ENCODE measurements at places on chromosomes 11 and 22.

- no peak for DNase-seq
Observed at GRCh38 chr22:43343670-43344519, 723 bp upstream of the SCUBE1 start.

- no peak for DNase-seq
Observed at GRCh38 chr11:2527621-2528291, 82.9 kb downstream of the KCNQ1 start.

DNA sequence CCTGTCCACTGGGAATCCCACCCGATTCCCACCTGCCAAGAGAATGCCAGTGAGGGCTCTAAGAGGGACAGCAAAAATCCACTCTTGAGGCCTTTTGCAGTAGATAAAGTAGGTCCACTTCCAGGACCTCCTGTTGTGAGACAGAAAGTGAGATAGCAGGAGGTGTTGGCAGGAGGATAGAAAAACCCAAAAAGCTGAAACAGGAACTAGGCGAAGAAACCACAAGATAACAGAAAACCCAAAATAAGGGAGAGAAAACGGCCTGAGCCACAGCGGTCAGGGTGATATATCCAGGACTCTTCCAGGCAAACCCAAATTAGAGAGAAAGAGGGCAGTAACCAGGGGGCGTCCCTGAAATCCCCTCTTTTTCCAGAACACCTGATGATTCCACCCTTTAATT lies 79.7 kb upstream of the LINC01488 start:
- DNase-seq, result no peak

GRCh38 chr22:37020192-37020479 lies 594 bp downstream of the MPST start:
- no peak for DNase-seq

DNA sequence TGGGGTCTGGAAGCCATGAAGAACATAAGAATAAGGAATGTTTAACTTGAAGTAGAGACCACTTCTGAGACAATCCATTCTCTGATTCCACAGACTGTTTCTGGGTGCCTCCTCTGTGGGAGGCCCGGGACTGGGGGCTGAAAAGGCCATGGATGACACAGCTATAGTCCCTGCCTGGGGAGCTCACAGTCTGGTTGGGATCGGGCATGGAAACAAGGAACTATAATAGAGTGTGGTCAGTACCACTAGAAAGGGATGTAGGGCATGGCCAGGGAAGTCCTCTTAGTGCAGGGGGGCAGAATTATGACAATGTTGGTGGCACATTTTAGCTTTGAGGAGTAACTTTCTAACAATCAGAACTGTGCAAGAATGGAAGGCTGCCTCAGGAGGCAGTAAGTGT lies 9.2 kb upstream of the KCNE3 start:
- DNase-seq, result no peak

- DNase-seq, result no peak
Observed at GRCh38 chr11:62539238-62539925, 7.2 kb downstream of the AHNAK start.

GRCh38 chr11:16772141-16772512 lies 33.7 kb downstream of the C11orf58 start:
- no peak for DNase-seq

- DNase-seq, result no peak
Observed at GRCh38 chr11:76523147-76523546, 78.3 kb downstream of the EMSY start.

DNA sequence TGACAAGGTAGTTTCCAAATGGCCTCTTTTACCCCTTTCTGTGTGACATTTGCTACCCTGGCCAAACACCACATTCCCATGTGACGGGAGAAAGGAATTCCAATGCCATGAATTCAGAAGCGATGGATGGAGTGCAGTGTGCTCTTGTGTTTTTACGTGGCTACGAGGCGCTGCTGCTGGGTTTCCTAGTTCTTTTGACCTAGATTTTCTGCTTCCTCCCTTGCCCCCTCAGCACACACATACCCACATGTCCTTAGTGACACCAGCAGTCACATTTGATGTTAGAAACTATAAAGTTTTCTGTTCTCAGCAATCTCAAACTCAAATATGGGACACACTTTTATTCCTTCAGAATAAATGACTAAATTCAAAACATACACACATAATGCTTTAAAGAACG lies 7.8 kb upstream of the TMA7B start:
- DNase-seq, result no peak

DNA sequence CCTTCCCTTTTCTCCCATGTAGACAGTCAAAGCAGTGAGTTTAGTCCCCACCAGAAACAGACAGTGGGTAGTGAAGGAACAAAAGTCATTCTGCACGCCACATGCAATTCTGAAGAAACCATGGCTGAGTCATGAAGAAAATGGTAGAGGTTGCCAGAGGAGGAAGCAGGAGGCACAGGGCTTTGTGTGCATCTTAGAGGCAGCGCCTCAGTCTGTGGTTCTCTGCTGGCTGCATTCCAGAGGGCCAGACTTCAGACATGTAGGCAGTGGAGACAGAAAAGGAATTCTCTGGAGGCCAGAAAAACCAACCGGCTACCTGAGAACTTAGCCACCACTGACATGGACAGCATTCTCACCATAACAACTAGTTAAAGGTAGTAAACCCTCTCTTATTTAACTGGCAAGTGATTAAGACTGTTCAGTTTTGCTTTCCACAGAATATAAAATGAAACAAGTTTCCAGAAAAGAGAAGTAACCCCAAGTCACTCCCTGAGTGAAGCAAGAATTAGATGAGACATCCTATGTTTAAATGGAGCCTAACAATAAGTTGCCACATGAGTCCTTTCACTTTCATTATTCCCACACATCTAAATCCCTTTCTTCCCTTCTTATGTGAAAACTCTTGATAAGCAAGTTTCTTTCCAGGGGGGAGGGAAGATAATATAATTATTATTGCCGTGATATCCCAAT lies 556.1 kb downstream of the SOX6 start:
- no peak for DNase-seq

DNA sequence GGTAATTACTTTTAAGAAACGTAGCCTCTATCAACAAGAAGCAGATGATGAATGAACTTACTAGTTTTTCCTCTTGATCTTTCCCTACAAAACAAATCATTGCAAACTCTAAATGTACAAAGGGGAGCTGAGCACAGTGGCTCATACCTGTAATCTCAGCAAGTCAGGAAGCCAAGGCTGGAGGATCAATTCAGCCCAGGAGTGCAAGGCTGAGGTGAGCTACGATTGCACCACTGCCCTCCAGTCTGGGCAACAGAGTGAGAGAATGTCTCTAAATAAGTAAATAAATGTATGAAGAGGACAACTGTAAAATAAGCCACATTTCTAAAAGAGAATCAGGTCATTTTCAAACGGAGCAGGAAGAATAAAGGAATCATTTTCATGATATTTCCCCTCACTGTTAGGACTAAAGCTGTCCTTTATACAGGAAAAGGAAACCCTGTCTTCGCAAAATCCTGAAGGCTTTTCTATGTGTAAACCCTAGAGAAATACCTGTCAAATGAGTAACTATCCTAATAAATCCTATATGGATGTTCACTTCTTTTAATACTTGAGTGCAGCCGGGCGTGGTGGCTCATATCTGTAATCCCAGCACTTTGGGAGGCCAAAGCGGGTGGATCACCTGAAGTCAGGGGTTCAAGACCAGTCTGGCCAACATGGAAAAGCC lies 41.2 kb downstream of the RRAS2 start:
- no peak for DNase-seq

GRCh38 chr11:74710281-74710938 lies 20.8 kb downstream of the CHRDL2 start:
- DNase-seq, result no peak

DNA sequence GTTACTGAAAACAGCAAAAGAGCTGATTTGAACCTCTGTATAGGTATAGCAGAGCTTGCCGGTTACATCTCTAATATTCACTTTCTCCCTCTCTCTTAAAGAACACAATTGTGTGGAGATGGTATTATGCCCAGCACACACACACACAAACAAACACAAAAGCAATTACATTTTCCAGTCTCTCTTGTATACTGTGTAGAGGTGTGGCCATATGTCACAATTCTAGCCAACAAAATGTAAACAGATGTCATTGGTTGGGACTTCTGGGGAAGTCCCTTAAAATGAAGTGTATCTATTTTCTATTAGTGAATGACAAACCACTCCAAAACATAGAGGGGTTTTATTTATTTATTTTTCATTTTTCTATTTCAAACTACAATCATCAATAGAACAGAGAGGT lies 12.8 kb downstream of the KCTD14 start:
- no peak for DNase-seq

DNA sequence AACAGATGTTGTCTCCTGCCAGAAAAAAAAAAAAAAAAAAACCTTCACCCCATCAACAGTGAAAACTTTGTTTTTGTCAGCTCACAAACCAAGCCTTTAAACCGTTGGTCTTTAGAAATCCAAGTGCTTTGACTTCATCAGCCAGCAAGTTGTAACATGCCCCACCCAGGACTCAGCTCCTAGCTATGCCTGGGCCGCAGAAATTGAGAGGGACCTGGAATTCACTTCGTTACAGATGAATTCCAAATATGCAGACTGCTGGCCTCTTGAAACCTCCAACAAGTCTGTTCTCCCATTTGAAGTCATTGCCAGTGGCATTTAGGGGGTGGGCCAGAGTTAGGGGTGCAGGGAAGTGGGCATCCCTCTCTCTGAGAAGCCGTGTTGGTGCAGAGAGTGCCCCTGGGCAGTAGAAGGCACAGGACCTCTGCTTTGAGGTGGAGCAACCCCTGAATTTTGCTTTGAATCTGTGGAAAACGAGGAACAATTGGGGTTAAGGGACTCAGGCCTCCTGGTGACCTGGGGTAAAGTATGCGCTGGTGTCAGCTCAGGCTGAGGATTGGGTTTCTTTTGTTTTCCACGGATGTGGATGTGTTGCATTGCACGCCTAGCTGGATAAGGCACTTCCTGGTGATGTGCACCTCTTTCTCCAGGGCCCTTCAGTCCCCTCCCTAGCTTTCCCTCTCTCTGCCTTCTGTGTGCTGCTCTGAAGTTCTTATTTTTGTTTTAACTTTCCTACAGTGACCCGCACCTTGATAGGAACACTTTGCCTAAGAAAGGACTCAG lies 109.5 kb downstream of the DBX1 start:
- DNase-seq, result no peak

GRCh38 chr11:75795276-75796090 lies 19.5 kb upstream of the UVRAG start:
- no peak for DNase-seq

DNA sequence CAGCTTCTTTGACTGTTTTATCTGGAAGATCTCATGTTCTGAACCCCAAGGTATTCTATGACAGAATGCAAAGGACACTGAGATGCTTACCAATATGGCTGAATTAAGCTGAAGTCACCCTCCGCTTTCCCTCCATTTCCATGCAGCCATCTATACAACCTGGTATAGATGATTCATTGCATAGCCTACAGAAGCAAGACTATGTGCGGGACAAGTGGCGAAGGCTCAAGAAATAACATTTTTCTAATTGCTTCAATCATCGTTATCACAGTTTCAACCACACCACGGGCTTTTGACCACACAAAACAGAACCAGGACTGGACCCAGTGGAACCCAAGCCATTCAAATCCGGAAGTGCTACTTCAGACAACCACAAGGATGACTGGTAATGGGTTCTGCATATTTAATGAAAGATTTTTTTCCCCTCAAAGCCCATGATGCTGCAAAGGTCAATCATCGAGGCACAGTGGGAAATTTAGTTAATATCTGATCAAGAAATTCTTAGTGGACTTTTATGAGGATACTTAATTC lies 61.9 kb downstream of the CD44 start:
- no peak for DNase-seq

GRCh38 chr11:102422817-102423712 lies 29.5 kb downstream of the TMEM123 start:
- no peak for DNase-seq

DNA sequence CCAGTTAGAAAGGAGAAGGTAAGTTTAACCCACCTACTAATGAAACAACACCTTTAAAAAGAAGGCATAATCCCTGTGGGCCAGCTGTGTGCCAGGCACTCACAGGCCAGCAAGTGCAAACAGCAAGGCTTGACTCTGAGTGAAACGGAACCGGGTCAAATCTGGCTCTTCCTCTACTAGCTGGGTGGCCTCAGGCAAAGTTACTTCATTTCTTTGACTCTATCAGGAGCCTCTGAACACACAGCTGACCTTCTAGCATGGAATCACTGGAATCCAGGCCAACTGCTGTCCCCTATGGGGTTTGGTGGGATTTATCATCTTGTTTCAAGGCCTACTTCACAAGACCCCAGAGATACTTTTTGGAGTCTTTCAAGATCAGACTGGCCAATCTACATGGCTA lies 3.3 kb downstream of the RAB38 start:
- DNase-seq, result no peak

DNA sequence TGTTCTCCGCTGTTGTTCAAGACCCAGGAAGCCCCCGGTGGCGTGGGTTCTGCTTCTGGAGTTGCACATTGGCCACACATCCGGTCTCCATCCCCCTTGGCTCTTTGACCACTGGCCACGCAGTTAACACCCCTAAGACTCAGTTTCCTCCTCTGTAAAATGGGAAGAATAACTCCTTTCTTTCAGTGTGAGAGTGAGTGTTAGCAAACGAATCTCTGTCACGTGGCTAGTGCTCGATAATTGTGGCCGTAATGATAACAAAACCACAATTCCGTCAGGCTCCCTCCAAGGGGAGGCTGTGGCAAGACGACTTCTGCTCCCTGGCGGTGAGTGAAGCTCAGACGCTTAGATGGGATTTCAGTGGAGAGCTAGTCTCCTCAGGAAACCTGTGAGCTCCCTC lies 315.2 kb upstream of the B3GAT1 start:
- DNase-seq, result no peak

- no peak for DNase-seq
Observed at GRCh38 chr11:479311-479710, 27.7 kb downstream of the RNH1 start.

- no peak for DNase-seq
Observed at GRCh38 chr22:44206696-44207095, 26.0 kb downstream of the PARVG start.

GRCh38 chr11:62400760-62401159 lies 18.1 kb upstream of the SCGB1A1 start:
- DNase-seq, result no peak

GRCh38 chr22:37896939-37897338 lies 9.2 kb upstream of the MICALL1 start:
- DNase-seq, result no peak

DNA sequence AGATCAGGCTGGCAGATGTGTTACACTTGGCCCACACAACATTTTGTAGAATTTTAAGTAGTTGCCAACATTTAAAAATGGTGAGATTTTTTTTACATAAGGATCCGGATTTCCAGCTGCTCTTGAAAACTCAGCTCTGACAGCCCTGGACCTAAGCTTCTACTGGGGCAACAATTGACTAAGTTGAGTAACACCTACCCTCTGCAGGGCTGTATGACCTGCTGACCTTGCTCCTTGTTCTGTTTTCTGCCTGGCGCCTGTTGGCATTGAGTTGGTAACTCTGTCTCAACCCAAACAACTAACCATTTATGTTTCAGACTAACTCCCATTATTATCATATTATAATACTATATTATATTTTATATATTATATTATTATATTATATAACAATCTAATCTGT lies 21.1 kb upstream of the LRRC55 start:
- no peak for DNase-seq

DNA sequence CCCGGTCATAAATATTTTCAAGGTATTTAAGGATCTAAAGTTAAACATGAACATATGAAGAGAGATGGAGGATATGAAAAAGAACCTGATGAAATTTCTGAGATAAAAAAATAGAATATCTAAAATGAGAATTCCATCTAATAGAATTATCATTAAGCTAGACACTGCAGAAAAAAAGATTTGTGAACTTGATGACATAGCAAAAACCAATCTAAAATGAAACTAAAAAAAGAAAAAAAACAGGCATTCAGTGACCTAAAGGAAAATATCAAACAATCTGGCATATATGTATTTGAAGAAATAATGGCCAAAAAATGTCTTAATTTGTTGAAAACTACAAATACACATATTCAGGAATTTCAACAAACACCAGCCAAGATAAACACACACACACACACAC lies 81.6 kb upstream of the ZC3H12C start:
- no peak for DNase-seq
